ENCODE measurements at places on chromosomes 3 and 15. TPM values are rescaled to one million over a fixed set of nuclear protein-coding genes. Genes with fewer than 3 reads are reported as not detected.

Gene CILP
- 0.14 TPM for total RNA-seq

Gene SAMMSON
- total RNA-seq, result not detected

GRCh38 chr3:186457236-186457635 is 86.9 kb downstream of the CRYGS start:
- no peak overlapping the region for H3K4me3 ChIP-seq
- H3K4me1 ChIP-seq, result peaks cover 8% of the 10 kb centered on the region
- no peak for DNase-seq
- H3K27me3 ChIP-seq, result peaks cover 8% of the 10 kb centered on the region

Gene FAM107A
- 1.6 TPM for total RNA-seq

GRCh38 chr3:151206201-151206600 is 3.2 kb upstream of the GPR171 start:
- no peak overlapping the region for H3K27ac ChIP-seq
- H3K4me1 ChIP-seq, result peaks cover 11% of the 10 kb centered on the region

Gene GASK1A
- total RNA-seq, result 2.1 TPM

Gene RASGRF1
- total RNA-seq, result 0.16 TPM

GRCh38 chr3:64575211-64575844 is 112.5 kb downstream of the ADAMTS9 start:
- peaks cover 15% of the 10 kb centered on the region for H3K4me1 ChIP-seq
- no peaks in the 10 kb centered on the region for H3K36me3 ChIP-seq
- DNase-seq, result no peak
- no peak overlapping the region for H3K4me3 ChIP-seq
- no peak overlapping the region for H3K27ac ChIP-seq

Gene GPR160
- 0.21 TPM for total RNA-seq

- DNase-seq, result no peak
- no peaks in the 10 kb centered on the region for H3K27me3 ChIP-seq
- no peaks in the 10 kb centered on the region for H3K36me3 ChIP-seq
- H3K4me3 ChIP-seq, result no peak overlapping the region
- no peak overlapping the region for H3K27ac ChIP-seq
- H3K4me1 ChIP-seq, result peaks cover 18% of the 10 kb centered on the region
These were observed 7.6 kb upstream of the APEH start for GRCh38 chr3:49666592-49666991.

DNA sequence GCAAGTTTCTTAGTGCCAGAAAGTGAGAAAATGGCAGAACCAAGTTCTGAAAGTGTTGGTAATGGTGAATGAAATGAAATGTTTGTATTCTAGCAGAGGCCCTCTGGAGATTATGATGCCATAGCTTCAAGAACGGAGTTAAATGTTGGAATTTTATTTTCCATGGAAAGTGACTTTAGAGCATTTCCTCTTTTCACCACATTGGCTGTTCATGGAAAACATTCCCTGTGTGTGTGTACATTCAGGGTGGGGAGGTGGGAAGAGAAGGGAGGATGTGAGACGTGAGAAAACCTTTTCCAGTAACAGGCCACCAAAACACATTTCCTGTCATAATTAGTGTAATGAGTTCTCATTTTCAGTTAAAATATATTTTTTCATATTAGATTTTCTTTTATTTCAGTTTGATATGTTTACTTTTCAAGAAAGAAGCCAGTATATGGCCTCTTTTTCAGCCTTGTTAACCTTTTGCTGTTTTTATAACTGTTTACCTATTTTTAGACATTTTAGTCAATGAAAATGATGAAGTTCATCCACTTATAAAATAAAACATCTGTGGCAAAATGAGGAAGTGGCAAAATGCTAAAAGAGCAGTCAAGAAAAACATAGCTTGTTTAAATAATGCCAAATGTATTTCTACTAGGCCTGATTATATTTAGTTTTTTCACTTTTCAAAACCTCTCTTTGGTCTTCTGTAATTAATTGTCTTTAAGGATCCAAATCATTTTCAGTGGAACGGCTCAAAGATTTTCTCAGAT is 21.6 kb downstream of the SAMMSON start:
- no peak overlapping the region for H3K4me3 ChIP-seq
- H3K4me1 ChIP-seq, result peaks cover 10% of the 10 kb centered on the region
- no peaks in the 10 kb centered on the region for H3K27me3 ChIP-seq
- no peak for DNase-seq
- H3K36me3 ChIP-seq, result peaks cover 8% of the 10 kb centered on the region
- no peak overlapping the region for H3K27ac ChIP-seq

DNA sequence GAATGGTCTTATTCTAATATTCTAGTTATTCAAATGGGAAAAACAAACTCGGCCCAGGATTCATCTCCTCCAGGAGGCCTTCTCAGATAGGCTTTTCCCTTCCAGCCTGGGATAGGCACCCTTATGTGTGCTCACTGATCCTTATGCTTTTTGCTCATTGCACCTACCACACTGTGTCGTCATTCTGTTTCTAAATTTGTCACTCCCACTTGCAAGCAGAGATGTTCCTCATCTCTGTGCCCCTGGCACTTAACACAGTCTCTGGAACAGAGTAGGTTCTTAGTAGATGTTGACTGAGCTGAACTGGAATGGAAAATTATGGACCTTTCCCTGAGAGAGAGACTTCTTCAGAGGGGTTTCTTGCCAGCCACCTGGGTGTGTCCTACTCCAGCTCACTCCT is 18.7 kb upstream of the SPG11 start:
- no peak for DNase-seq
- H3K36me3 ChIP-seq, result no peaks in the 10 kb centered on the region
- H3K4me3 ChIP-seq, result no peak overlapping the region
- H3K27me3 ChIP-seq, result peaks cover 47% of the 10 kb centered on the region

DNA sequence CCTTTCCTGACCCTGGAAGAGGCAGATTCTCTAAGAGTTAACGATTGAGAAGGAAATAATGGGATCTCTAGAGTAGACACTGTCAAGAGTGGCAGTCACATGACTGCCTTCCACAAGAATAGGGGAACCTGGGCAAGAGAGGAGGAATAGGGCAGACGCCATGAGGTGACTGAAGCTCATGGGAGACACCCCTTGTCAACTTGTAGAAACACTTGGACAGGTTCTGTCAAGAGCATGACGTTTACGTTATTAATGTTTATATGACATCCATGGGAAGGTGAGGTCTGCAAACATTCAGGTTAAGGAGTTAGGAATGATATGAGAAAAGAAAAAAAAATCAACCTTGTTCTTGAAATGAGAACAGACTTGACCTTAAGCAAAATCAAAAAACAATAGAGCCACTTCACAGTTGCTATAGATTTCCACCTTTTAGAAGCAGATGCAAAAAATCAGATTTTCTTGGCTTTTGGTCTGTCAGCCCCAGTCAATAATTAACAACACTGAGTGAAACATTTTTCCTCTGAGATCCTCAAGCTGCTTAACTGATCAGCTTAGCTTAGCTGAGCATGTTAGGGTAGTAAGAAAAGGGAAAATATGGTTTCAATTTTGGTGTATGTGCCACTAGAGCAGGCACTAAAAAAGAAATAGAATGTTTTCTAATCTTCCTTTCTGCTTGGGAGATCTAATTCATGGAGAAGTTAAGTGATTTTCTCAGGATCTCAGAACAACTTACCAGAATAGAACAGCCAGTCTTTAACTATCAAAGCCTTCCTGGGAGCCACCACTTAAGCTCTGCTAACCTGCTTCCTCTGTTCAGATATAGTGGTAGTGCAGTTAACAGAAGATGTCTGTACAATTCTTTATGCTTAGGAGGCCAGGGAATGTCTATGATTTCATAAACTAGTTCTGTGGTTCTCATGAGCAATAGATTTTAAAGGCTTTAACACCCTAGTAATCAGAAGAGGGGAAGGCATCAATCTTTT is 116.9 kb downstream of the B3GALNT1 start:
- no peaks in the 10 kb centered on the region for H3K27me3 ChIP-seq
- H3K4me1 ChIP-seq, result peaks cover 8% of the 10 kb centered on the region
- no peak for DNase-seq
- no peak overlapping the region for H3K4me3 ChIP-seq

Gene CTXN2
- 0.18 TPM for total RNA-seq

Gene CA12
- total RNA-seq, result 1.1 TPM

Gene SCN5A
- 1.2 TPM for total RNA-seq

- DNase-seq, result no peak
- H3K27ac ChIP-seq, result no peak overlapping the region
- H3K36me3 ChIP-seq, result peaks cover 16% of the 10 kb centered on the region
- no peak overlapping the region for H3K4me3 ChIP-seq
These were observed 26.9 kb downstream of the PDIA5 start for GRCh38 chr3:123093696-123094095.

- H3K36me3 ChIP-seq, result no peaks in the 10 kb centered on the region
- no peaks in the 10 kb centered on the region for H3K4me1 ChIP-seq
- no peak for DNase-seq
- no peak overlapping the region for H3K4me3 ChIP-seq
These were observed 209.5 kb upstream of the SUCLG2 start for GRCh38 chr3:67863869-67864268.

Gene EPB42
- total RNA-seq, result not detected

Gene TCTA
- total RNA-seq, result 9.6 TPM

DNA sequence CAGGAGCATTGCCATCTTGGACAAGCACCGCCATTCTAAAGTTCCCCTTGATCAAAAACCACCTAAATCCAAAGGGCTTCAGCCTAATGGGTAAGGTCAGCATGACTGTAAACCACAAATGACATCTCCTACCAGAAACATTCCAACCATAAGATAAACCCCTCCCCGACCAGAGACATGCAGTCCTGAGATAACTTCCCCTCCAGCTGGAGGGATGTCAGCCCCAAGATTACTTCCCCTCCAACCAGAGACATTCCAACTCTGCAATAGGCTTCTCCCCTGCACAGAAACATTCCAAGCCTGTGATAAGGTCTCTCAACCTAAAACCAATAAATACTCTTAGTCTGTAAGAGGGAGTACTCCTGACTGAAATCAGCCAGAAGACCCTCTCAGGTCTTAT is 62.7 kb upstream of the DNAJC19 start:
- no peak overlapping the region for H3K27ac ChIP-seq
- H3K27me3 ChIP-seq, result peaks cover 5% of the 10 kb centered on the region
- H3K4me1 ChIP-seq, result peaks cover 18% of the 10 kb centered on the region

DNA sequence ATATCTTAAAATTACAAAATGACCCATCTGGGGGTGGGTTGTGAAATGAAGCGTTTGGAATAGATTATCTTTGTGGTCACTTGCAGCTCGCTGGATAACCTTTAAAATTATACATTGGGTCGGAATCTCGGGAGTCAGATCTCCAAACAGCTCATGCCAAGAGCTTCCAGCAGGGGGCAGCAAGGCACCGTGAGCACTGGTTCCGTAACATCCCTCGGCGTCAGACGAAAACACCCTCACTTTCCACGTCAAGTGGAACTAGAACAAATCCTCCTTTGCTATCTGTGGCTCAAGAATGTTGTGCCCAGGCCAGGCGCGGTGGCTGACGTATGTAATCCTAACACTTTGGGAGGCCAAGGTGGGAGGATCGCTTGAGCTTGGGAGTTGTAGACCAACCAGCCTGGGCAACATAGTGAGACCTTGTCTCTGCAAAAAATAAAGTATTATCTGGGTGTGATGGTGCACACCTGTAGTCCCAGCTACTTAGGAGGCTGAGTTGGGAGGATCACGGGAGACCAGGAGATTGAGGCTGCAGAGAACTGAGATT is 31.1 kb downstream of the UMPS start:
- no peak overlapping the region for H3K27ac ChIP-seq
- no peaks in the 10 kb centered on the region for H3K27me3 ChIP-seq
- H3K4me3 ChIP-seq, result no peak overlapping the region
- DNase-seq, result peak; percentile 84

Gene SH3GL3
- total RNA-seq, result 1.4 TPM

Gene SETMAR
- total RNA-seq, result 39.4 TPM

Gene CPNE9
- 1.3 TPM for total RNA-seq

DNA sequence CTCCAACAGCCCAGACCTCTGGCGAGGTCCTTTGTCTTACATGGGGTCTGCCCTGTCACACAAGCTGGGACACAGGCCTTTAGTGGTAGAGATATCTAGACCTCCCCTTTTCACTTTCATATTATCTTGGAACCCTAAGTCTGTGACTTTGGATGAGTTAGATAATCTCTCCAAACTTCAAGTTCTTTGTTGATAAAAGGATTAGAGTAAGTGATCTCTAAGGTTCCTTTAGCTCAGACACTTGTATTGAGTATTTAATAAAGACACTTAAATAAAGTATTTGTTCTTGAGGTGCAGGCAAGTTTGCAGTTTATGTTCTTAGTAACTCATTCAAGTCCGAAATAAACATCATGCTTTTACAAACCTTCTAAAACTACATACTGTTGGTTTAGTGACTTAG is 459.6 kb downstream of the SHQ1 start:
- peaks cover 13% of the 10 kb centered on the region for H3K4me1 ChIP-seq
- H3K27ac ChIP-seq, result no peak overlapping the region
- H3K36me3 ChIP-seq, result no peaks in the 10 kb centered on the region
- H3K27me3 ChIP-seq, result no peaks in the 10 kb centered on the region
- no peak for DNase-seq
- no peak overlapping the region for H3K4me3 ChIP-seq

DNA sequence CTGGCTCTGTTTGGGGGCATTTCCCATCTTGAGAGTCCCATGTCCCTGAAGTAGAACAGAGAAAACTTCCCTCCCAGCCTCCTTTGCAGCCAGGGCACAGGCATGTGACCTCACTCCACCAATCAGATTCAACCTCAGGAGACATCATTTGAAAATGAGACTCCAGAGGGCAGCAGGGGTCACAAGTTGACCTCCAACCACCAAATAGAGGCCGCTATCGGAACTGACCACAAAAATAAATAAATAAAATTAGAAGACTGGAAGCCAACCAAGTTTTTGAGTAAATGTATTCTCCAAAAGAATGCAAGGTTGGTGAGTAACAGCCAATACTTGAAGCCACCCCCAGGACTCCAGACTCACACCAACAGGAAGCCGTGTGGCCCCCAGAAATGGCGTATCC is 106.5 kb downstream of the CHSY1 start:
- DNase-seq, result no peak
- H3K4me3 ChIP-seq, result no peak overlapping the region
- H3K27ac ChIP-seq, result no peak overlapping the region
- H3K4me1 ChIP-seq, result peaks cover 4% of the 10 kb centered on the region

DNA sequence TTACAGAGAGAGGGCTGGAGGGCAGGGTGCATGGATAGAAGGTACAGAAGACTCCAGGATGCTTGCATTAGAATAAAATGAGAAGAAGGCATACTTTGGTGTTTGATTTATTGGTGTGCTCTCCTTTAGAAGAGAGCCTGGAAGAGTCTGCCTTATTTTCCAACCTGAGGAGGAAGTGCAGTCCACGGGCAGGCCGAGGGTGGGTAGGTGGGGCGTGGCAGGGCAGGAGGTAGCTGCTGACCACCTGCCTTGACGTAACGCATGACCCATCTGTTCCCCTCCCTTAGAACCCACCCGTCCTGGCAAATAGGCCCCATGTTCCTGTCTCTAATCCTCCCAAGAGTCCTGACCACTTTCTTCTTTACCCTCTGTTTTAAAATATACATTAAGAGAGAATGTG is 222.3 kb upstream of the LYSMD4 start:
- H3K4me1 ChIP-seq, result no peaks in the 10 kb centered on the region
- no peak overlapping the region for H3K4me3 ChIP-seq
- H3K27me3 ChIP-seq, result no peaks in the 10 kb centered on the region
- no peak overlapping the region for H3K27ac ChIP-seq
- no peak for DNase-seq

GRCh38 chr3:193333229-193333628 is 45.3 kb downstream of the ATP13A5 start:
- no peak overlapping the region for H3K27ac ChIP-seq
- H3K27me3 ChIP-seq, result no peaks in the 10 kb centered on the region
- H3K36me3 ChIP-seq, result peaks cover 5% of the 10 kb centered on the region

Gene AGTR1
- 2.1 TPM for total RNA-seq

GRCh38 chr3:186719945-186720739 is 3.0 kb downstream of the KNG1 start:
- H3K27ac ChIP-seq, result no peak overlapping the region
- H3K27me3 ChIP-seq, result peaks cover 3% of the 10 kb centered on the region
- DNase-seq, result no peak
- H3K4me3 ChIP-seq, result no peak overlapping the region
- H3K36me3 ChIP-seq, result no peaks in the 10 kb centered on the region
- no peaks in the 10 kb centered on the region for H3K4me1 ChIP-seq

Gene GRK7
- total RNA-seq, result not detected
